GM12891 (cell line): ENCODE measurements at places on chromosomes 11 and 22.

- no peak for DNase-seq
Observed at GRCh38 chr11:13000721-13001120, 8.4 kb upstream of the RASSF10 start.

DNA sequence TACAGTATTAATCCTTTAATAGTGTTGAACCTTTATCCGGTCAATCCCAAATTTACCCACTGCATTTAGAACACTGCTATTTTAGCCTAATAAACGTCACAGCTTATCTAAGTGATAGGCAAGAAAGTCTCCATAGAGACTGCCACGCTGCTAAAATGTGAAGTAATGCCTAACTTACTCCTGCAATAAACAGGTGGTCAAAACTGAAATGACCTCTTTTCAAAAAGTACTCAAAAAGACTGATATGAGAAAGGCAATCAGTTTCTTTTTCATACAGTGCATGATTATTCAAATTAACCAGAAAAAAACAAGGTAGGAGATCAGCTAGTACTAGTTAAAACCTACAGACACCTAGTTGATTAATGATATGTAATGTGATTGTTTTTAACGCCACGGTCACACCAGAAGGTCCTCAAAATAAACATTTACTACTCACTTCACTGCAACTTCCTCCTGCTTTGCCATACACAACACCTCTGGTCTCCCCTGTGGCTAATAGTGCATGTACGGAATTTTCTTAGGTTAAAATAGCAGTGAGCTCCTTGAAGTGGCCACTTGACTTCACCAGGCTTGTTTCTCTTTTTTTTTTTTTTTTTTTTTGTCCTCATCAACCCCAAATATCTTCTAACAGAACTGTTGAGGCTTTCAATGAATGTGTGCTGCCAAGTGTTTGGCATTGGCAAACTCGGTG, 8.8 kb downstream of the ATP5MG start:
- no peak for DNase-seq

- no peak for DNase-seq
Observed at GRCh38 chr11:129719037-129719436, 96.6 kb upstream of the TMEM45B start.

DNA sequence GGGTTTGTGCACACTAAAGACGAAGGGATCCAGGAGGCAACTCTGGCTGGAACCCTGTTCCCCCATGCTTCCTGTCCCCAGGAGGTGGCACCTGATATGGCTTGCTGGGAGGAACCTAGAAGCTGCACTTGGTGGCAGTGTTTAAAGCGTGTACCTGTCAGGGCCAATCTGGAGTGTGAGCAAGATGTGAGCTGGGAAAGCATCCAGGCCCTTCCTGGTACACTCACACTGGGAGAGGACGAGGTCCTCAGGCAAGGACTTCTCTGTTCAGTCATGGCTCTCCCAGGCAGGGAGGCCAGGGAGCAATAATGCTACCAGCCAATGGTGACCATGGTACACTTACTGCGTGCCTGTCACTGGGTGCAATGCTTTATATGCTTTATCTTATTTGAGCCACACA, 130.7 kb upstream of the NECTIN1 start:
- no peak for DNase-seq

DNA sequence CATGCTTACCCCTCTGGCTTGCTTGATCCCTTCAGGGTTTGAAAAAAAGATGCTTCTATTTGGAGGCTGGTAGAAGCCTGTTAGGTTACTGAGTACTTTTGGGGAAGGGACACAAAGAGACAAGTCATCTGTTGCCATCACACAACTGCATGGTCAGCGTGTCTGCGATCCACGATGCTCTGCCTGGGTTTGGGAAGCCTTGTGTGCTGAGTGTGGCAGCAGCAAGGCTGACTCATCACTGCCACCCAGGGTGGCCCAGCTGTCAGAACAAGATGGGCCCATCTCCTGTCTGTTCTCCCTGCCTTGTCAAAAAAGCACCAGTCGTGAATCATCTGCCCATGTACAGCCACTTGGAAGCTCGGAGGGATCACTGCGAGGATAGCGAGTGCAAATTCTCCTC, 26.2 kb downstream of the UBASH3B start:
- no peak for DNase-seq

DNA sequence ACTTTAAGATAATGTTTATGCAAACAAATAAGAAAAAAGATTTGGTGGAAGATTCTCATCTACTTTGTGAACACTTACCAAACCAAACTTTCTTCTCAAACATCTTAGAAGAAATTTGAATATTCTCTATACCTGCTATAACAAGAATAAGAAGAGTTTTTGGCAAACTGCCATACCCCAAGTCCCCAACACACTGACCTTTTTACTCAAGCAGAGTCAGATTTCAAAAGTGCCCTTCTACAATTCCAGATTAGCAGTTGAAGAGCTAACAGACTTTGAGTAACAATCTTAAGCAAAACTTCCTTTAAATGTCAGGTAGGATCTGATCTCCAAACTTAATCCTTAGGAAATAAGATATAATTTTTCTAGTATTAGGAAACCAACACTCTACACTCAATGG, 33.9 kb downstream of the TSG101 start:
- DNase-seq, result no peak

DNA sequence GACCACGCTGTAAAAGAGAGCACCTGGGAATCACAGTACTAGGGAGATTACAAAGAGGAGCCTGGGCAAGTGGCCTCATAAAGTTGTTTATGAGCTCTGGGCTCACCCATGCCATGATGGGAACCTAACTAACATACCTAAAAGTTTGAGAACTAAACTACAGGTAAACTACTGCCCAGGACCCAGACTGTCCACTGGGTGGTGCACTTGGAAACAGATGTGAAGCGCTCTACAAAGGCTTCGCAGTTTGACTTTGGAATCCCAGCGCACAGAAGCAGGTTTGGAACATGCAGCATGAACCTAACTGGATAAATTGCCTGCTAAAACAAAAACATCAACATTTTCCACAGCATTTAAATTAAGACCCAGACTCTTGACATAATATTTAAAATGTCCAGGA, 418.6 kb downstream of the FAM181B start:
- peak; percentile 12 for DNase-seq

DNA sequence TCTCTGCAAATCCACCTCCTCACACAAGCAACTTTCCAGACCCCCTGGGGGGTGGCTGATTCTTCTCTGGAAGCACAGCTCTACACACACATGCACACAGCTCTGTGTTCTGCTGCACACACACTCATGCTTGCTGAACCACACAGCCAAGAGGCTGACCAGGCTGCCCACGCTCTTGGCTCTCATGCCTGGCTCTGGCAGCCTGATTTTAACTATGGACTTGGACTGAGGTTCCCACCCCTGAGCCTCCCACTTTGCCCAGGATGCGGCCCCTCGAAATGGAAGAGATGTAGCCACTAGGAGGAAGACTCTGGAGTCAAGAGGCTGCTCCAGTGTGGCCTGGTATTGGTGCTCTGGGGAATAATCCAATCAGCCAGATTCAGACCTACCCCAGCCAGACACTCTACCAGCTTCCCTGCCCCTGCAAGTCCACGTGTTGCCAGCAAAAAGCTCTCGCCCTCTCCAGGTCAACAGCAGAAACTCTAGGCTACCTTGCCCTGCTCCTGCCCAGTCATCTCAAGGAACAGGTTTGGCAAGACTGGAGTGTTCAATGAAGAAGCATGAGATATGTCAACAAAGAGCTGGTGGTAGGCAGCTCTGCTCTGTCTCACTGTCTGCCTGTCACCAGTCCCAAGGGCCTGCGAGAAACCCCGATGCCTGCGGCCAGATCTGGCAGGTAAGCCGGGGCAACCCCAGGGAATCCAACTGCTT, 8.8 kb upstream of the CASTOR1 start:
- DNase-seq, result no peak

DNA sequence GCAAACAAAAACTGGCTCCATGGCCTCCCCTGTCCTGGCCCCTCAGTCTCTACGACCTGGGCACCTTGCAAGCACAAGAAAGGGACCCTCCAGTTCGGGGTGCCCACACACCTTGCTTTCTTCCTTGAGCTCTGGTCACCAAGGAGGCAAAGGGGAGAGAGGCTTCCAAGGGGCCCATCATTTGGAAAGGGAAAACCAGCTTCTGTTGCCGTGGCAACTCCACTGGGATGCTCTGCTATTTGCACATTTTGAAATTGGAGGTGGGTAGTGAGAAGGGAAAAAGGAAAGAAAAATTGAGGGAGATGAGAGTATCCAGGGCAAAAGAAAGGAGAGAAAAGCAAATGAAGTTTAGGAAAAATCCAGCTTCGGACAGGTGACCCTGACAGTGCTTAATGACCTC, 388.4 kb downstream of the SHANK2 start:
- DNase-seq, result no peak

- no peak for DNase-seq
Observed at GRCh38 chr11:35363246-35363801, 56.0 kb downstream of the SLC1A2 start.
